GM23248 (cell line): ENCODE measurements at places on chromosomes 7 and 10. TPM values are rescaled to one million over a fixed set of nuclear protein-coding genes. Genes with fewer than 3 reads are reported as not detected.

GRCh38 chr7:81616951-81617350 lies 152.9 kb downstream of the HGF start:
- no peak overlapping the region for H3K4me3 ChIP-seq
- DNase-seq: peak; percentile 52
- H3K36me3 ChIP-seq: no peaks in the 10 kb centered on the region

GRCh38 chr7:117072620-117073118 lies 119.4 kb downstream of the ST7 start:
- H3K36me3 ChIP-seq: no peaks in the 10 kb centered on the region
- DNase-seq: peak; percentile 83
- peaks cover 19% of the 10 kb centered on the region for H3K4me1 ChIP-seq
- H3K27me3 ChIP-seq: no peaks in the 10 kb centered on the region
- H3K27ac ChIP-seq: peak overlapping the region; percentile 17
- H3K4me3 ChIP-seq: no peak overlapping the region

DNA sequence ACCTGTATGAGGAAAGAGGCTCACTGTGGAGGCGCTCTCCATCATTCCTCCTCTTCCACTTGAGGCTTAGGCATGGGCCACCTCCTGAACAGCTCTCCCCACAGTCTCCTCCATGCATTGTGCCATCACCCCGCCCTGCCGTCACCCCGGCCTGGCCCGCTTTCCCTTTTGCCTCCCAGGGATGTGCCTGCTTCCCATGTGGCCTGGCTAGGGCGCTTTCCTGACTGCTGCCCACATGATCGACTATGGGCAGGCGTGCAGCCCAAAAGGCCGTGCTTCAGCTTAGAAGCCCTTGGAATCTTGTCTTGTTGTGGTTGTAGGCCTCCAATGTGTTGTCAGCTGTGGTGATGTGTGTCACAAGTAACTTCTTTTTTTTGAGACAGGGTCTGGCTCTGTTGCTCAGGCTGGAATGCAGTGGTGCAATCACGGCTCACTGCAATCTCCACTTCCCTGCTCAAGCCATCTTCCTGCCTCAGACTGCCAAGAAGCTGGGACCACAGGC lies 1.8 kb upstream of the ACTR3C start:
- H3K4me3 ChIP-seq: no peak overlapping the region
- DNase-seq: no peak
- no peaks in the 10 kb centered on the region for H3K36me3 ChIP-seq
- H3K27me3 ChIP-seq: 0 out of 2 replicates have a peak, but pooled peaks cover 9% of the 10 kb centered on the region
- H3K27ac ChIP-seq: no peak overlapping the region
- H3K4me1 ChIP-seq: no peaks in the 10 kb centered on the region

SLC16A9 gene
- total RNA-seq: not detected in 2 replicates

UCMA gene
- total RNA-seq: not detected in 2 replicates

DKK1 gene
- total RNA-seq: 505 and 558 TPM in 2 replicates
